CD14-positive monocyte (primary cell): ENCODE measurements at places on chromosomes 11 and 22. TPM values are rescaled to one million over a fixed set of nuclear protein-coding genes. Genes with fewer than 3 reads are reported as not detected.

C22orf42 gene
- polyA plus RNA-seq: 0.06 and 0.31 TPM in 2 replicates

SAA2 gene
- not detected for polyA plus RNA-seq

GRCh38 chr22:45608763-45609180 lies 62.9 kb upstream of the ATXN10 start:
- peak; percentile 67 for DNase-seq

DNA sequence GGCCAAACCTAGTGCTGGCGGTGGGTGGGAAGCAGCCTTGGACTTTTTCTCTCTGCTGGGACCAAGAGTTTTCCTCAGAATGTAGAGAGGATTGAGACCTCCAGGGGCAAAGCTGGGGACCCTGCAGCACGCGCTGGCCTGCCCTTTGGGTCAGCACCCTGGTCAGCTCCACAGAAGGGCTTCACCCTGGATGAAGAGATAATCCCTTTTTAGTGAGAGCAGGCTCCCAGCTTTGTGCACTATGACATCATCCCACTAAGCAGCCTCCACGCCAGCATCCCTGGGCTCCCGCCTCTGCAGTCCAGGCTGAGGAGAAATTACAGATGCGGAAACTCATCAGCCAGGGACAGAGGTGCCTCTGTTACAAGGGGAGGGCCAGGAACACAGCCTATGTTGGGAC lies 23.5 kb downstream of the DRICH1 start:
- DNase-seq: no peak

OR8D1 gene
- not detected for polyA plus RNA-seq

DNA sequence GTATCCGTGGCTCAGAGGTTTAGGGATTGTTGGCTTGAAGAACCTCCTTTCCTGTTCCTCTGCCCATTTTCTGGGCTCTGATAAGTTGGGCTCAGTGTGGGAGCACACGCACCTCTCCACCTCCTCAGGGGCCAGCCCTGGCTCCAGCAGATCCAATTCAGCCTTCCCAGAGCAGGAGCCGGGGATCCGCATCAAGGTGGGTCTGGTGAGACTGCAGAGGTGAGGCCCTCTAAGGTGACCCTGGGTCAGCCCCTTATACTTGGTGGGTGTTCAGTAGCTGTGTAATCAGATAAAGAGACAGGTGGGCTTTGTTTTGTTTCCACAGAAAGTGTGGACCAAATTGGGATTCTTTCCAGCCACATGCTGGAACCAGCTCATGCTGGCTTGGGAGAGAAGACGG lies 1466.0 kb downstream of the TBC1D22A start:
- no peak for DNase-seq

SSTR3 gene
- not detected for polyA plus RNA-seq

NCAM1 gene
- not detected for polyA plus RNA-seq

DNA sequence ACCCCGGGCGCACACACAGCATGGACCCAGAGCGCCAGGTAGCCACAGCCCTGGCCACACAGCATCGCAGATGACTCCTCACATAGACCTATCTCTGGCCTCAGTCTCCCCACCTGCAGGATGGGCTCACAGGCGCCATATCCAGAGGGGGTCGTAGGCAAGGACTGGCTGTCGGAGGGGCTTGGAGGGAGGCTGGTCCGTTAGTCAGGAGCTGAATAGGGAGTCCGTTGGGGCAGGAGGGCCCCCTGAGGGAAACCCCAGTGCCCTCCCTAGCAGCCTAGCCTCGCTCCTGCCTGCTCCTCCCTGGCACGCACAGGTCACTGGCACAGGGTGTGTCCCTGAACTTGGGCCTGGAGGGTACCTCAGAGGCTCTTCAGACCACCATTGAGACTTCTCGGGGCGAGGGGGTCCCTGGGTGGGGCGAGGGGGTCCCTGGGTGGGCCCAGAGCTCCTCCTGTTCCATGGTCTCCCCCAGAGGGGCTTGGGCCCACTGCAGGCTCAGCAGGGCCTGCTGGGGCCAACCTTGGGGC lies 2.0 kb downstream of the PLXNB2 start:
- no peak for DNase-seq

DNA sequence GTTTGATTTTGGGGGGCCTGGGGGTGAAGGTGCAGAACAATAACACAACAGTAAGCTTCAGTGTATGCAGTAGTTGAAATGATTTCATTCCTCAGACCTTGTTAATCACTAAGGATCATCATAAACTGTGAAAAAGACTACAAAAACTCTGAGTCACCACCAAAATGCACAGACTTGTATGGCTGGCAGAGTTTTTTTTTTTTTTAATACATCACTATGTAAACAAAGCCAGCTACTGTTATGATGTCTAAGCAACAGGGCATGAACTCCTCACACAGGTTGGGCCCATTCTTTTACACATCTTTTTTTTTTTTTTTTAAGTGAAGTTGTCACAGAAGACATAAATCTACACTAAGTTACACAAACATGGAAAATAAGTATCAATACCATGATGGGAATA lies 311.9 kb downstream of the GUCY1A2 start:
- no peak for DNase-seq

- DNase-seq: no peak
Measured at GRCh38 chr11:2306452-2306823, 4.6 kb downstream of the TSPAN32 start.

DNA sequence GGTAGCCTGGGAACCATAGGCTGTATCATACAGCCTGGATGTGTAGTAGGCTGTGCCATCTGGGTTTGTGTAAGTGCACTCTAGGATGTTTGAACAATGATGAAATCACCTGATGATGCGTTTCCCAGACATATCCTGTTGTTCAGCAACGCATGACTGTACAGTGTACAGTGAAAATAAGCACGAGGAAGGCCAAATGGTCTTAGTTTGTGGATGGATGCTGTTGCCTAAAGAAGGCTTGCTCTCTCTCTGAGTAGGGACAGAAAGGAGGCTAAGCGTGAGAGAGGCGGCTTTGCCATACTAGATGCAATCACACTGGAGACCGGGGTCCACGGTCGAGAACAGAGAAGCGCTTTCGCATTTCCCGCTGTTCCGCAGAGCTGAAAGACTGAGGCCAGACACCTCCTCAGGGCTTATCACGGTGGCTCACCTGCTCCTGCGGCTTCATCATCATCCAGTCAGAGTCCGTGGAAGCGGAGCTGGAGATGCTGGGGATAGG lies 27.6 kb upstream of the APLP2 start:
- peak; percentile 94 for DNase-seq

- DNase-seq: no peak
Measured at GRCh38 chr11:113577356-113578032, 102.3 kb upstream of the DRD2 start.

GRCh38 chr11:35260342-35260985 lies 121.5 kb downstream of the CD44 start:
- DNase-seq: no peak

MRGPRX3 gene
- polyA plus RNA-seq: not detected

DNA sequence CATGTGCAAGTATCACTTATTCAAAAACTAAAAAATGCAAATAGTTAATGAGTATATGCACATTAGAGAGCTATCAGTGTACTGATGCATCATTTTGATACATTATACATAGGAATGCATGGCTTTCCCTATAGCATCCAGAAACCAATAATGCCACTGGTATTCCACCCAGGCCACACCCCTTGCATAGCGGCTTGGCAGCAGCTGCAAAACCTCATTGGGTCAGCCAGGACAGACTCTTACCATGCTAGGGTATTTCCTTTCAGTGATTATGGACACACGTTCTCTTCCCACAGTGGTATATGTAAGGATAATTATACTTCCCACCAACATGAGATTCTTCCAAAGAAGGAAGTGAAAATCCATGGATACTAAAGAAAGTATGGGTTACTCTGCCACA lies 145.9 kb upstream of the PITPNB start:
- DNase-seq: no peak

- DNase-seq: no peak
Measured at GRCh38 chr22:48945621-48946458, 881.8 kb downstream of the BRD1 start.

- DNase-seq: no peak
Measured at GRCh38 chr11:933142-933851, 7.6 kb downstream of the AP2A2 start.

RAB38 gene
- polyA plus RNA-seq: 0.25 TPM

TENM4 gene
- polyA plus RNA-seq: 0.31 TPM

- DNase-seq: no peak
Measured at GRCh38 chr11:45021692-45022141, 71.0 kb upstream of the TP53I11 start.

GRCh38 chr11:57303990-57304579 lies 20.7 kb downstream of the TNKS1BP1 start:
- DNase-seq: no peak

DNAJB7 gene
- polyA plus RNA-seq: not detected

PTDSS2 gene
- polyA plus RNA-seq: 18.3 and 18.4 TPM in 2 replicates

- no peak for DNase-seq
Measured at GRCh38 chr11:103696123-103696522, 340.3 kb upstream of the DDI1 start.

BIRC2 gene
- polyA plus RNA-seq: 54.7 TPM

SOX10 gene
- not detected for polyA plus RNA-seq

APOA5 gene
- not detected in 2 replicates for polyA plus RNA-seq

PIH1D2 gene
- polyA plus RNA-seq: not detected in 2 replicates

CHRM1 gene
- not detected for polyA plus RNA-seq

DNA sequence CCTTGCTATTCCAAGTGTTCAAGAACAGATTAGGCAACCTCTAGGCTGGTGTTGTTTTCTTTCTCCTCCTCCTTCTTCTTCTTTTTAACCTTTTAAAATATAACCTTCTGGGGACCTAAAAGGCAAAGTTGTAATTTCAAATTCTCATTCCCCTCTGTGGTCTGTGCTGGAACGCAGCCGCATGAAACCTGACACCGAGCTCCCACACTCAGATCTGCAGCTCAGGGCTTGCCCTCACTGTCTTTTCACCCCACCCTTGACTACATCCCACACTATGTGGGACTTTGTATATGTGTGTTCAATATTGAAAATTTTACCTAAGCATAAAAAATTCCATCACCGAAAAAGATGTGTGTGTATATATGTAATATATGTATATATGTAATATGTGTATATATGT lies 62.0 kb upstream of the ARHGAP42 start:
- no peak for DNase-seq

DNA sequence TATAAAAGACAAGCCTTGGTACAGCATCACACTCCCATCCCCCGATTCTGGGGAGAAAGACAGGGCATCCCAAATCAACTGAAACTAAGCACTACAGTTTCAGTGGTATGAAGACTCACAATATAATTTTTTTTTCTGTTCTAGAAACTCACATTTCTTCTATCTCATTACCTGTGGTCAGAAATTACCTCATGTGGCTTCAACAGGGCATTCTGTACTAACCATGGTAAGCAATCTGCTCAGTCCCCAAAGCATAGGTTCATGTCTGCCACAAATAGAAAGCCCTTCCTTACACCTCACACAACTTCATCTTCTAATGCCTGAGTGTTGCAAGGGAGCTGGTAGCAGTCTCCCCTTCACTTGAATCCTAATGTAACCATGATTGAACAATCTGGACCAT lies 147.4 kb upstream of the POU2AF2 start:
- no peak for DNase-seq

DNA sequence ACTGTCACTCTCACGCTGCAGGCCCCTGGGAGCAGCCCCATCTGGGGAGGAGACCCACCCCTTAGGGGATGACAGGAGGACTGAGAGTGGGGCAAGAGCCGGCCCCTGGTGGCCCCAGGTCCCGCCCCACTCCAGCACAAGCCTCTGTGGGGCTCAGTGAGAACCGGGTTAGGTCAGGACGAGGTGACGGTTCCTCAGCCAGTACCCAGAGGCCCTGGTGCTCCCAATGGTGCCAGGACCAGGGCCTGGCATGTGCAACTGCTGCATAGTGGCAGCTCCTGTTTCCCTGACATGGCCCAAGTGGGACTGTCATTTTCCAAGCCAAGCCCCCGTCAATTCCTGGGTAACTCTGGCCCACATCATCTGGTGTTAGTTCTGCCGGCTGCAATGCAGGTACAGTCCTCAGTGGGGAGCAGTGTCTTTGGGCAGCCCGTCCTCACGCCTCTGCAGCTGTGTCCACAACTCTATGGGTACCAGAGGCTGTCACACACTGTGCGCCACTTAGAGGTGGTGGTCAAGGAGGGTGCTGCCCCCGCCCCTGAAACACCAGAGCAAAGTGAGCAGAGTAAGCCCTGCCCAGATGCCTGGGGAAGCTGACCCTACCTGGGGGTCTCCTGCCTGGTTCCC lies 15.9 kb downstream of the CHID1 start:
- DNase-seq: no peak

- no peak for DNase-seq
Measured at GRCh38 chr11:125916683-125917347, 12.5 kb downstream of the DDX25 start.

GRCh38 chr11:16252373-16252772 lies 104.0 kb downstream of the SOX6 start:
- DNase-seq: no peak

- DNase-seq: no peak
Measured at GRCh38 chr11:111635706-111636045, 33.4 kb downstream of the SIK2 start.

XKR3 gene
- polyA plus RNA-seq: not detected

- no peak for DNase-seq
Measured at GRCh38 chr11:26297189-26297975, 34.5 kb upstream of the ANO3 start.

- DNase-seq: no peak
Measured at GRCh38 chr11:119368121-119369034, 13.1 kb downstream of the USP2 start.

TRPM5 gene
- polyA plus RNA-seq: not detected

- no peak for DNase-seq
Measured at GRCh38 chr11:134913999-134914590, 502.1 kb upstream of the B3GAT1 start.

GRCh38 chr11:108223348-108224149 lies 682 bp downstream of the ATM start:
- no peak for DNase-seq

CARD10 gene
- not detected for polyA plus RNA-seq

GRCh38 chr22:45319324-45319685 lies 9.6 kb downstream of the FAM118A start:
- DNase-seq: no peak

DNA sequence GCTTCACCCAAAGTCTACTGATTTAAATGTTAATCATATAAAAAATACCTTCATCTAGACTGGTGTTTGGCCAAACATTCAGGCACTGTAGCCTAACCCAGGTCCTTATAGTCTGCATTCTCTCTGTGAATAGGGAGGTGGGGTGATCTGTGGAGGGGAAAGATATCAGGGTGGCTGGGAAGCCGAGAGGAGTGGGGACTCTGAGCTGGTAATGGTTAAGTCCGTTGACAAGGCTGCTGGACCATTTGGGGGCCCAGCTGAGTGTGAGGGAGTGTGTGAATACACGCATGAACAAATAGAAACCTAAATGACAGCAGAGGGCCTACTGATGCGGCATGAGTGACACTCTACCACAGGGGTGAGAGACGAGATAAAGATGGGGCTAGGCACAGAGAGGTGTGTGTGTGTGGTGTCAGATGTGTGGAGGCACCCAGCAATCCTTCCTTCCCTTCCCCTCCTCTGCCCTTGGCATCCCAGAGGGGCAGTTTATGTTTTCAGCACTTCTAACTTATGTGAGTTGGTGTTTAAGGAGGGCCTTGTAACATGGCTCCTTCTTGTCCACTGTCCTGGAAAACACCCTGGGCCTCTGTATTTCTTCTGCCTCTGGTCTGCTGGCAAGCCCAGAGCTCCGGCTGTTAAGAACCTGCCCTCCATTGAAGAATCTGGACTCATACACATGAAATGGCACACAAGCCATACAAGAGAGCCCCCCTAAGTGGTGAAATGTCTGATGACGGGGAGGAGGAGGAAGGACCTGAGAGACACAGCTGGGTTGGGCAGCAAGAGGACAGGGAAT lies 249.1 kb upstream of the TBCEL start:
- no peak for DNase-seq

SMTNL1 gene
- polyA plus RNA-seq: not detected
